Activated T-helper 1 cell treated with anti-CD3 and anti-CD28 coated beads, Interleukin-2, amount 50 U/mL, for 16 hours (primary cell): ENCODE measurements at places on chromosomes 11 and 22.
A peak's percentile ranks its signal among the peaks of the same experiment; 100 is the strongest.

DNA sequence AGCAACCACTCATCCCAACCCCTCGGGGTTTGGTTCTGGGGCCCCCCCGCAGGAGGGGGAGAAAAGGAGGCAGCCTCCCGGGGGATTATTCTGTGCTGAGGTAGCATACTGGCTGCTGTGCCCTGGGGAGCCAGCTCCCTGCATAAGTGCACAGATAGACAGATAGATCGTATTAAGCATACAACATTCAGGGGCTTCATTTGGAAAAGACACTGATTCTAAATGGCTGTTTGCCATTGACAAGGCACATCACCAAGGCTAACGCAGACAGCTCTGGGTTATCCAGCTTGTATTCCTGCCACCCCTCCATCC, 547.9 kb downstream of the BUD13 start:
- DNase-seq, result no peak

DNA sequence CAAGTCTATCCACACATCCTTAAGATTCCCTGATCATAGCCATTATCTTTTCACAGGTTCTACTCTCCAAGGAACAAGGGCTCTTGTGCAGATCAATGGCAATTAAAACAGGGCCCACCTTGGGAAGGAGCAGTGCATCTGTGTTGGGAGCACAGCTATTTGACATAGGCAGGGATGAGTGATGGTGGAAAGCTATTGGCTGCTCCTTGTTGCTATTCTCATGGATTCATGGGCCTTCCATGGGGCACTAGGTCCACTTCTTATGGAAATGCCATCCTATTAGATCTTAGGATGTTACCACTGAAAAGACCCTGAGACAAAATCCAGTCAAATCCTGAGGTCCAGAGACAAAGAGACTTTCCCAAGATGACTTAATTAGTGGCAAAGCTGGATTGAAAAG, 148.6 kb upstream of the MTNR1B start:
- DNase-seq, result no peak

- DNase-seq, result no peak
Measured at GRCh38 chr11:78583889-78584288, 9.2 kb upstream of the NARS2 start.

DNA sequence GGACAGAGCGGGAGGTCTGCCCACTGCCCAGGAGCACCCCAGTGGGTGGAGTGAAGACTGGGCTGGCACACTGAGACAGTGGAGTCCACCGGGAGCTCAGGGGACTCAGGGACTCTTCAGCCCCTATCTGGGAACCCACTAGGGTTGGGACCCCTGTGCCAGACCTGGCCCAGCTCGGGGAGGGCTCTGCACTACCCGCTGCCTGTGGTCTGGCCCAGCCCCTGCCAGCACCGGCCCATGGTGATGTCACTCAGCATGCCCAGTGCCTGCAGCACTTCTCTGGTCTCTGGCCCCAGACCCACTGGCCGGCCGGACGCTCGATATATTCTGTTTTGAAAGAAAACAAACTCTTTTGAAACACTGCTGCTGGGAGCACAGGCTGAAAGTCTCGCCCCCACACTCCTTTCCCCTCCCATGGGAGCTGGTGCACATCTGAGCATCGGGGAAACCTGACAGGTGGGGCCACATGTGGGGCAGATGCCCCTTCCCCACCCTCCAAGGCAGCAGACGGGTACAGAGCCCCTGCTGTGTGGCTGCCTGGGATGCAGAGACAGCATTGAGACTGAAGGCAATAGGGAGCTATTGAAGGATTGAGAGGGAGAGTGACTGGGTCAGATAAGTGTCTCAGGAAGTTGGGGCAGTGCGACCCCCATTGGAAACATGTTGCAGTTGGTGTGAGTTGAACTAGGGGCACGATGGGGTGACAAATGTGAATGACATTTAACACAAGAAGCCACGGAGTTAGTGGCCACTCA, 62.9 kb downstream of the MYEOV start:
- DNase-seq, result no peak

GRCh38 chr11:134949121-134950090, 537.4 kb upstream of the B3GAT1 start:
- DNase-seq, result no peak

DNA sequence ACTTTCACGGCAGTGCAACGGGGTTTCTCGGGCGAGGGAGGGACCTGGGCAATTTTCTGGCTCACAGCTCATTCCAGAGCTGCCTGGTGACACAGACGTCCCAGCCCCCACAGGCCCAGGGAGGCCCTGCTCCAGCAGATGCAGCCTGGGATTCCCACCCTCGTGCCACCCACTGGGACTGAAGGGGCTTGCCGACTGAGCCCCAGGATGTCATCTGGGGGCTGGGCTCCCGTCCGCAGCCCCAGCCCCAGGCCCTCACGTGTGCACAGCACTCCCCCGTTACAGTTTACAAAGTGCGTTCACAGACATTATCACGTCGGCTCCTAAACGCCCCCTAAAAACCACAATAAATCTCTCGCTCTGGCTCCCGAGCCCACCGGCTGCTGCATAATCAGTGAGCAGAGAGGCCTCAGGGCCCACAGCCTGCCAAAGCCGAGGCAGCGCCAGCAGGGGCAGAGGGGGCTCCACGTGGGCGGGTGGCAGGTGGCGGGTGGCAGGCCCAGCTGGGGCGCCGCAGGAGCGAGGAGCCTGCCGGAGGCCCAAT, 76.9 kb upstream of the TCF20 start:
- DNase-seq, result no peak

GRCh38 chr11:67700548-67701262, 26.3 kb upstream of the ALDH3B2 start:
- DNase-seq, result no peak

DNA sequence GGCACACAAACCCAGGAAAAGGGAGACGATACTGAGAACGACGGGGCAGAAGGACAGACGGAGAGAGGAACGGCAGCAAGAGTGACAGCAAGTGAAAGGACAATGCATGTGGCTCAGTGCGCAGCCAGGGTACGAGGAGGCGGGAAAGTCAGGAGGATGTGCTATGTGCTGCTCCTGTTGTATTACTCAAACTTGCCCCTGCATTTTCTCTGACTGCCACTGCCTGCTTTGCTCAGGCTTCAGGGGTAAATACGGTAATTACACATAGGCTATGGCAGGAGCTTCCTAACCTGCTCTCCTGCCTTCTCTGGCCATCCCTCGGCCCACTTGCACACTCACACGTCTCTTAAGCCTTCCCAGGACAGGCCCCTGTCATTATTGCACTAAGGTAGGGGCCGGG, 94.8 kb downstream of the FEZ1 start:
- no peak for DNase-seq

DNA sequence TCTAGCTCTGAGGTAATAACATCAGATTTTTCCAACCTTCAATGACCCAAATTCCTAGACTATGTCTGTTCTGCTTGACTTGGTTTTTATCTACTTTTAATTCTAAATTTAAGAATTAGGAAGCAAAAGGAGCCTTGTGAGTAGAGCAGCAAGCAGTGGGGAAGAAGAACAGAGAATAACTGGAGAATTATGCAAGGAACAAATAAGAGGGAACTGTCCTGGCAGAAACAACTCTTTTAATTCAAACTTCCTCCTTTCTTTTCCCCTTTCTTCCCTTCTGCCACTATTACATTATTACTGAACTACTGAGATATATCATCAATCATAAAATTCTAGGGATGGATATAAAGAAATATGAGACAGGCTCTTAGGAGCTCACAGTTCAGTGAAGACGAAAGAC, 276.1 kb downstream of the SBF2 start:
- no peak for DNase-seq

DNA sequence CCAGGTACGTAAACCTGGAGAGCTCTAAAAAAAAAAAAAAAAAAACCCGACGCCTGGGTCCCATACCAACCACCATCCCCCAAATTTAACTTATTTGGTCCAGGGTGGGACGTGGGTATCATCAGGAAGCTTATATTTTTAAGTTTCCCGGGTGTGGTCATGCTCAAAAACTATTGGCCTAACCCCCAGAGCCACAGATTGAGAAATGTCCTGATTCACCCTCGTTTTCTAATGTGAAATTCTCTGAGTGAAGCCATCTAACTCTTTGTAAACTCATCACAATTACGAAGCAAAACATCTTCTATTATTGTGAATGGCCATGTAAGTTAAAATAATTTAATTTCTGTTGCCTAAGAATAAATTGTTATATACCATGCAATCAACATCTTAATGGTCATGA, 29.6 kb downstream of the PAK1 start:
- no peak for DNase-seq

DNA sequence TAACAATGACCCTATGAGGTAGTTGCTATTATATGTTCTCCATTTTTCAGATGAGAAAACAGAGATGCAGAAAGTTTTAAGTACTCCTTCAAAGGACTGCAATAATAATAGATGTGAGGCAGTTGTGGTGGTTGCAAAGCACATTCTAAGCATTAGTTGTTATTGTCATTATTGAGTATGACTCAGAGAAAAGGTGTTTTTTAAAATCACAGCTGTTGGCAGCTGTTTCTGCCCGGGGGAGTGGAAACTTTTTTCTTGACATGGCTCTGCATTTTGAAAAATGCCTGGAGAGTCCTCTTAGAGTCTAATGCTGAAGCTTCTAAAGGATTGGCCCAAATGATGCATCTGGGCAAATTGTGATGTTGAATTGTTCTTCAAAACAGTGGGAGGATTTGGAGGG, 244.5 kb upstream of the MPPED2 start:
- DNase-seq, result no peak

DNA sequence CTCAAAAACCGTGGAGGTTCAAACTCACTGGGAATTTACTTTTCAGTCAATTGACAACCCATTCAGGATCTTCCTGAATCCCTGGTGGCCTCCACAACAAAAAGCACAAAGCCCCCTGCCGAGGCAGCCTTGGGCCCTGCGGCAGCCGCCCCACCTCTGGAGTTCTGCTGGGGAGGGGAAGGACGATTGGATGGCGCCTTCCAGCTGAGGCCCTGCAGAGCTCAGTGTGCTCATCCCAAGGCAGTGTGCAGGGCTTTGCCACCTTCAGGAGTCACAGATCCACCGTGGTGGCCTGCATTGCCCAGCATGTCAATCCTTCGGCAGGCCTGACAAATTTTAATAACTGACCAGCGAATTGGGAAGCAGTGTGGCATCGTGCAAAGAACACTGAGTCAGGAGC, 7.4 kb downstream of the ZFTA start:
- no peak for DNase-seq

GRCh38 chr11:125290263-125290662, 125.7 kb downstream of the PKNOX2 start:
- no peak for DNase-seq

DNA sequence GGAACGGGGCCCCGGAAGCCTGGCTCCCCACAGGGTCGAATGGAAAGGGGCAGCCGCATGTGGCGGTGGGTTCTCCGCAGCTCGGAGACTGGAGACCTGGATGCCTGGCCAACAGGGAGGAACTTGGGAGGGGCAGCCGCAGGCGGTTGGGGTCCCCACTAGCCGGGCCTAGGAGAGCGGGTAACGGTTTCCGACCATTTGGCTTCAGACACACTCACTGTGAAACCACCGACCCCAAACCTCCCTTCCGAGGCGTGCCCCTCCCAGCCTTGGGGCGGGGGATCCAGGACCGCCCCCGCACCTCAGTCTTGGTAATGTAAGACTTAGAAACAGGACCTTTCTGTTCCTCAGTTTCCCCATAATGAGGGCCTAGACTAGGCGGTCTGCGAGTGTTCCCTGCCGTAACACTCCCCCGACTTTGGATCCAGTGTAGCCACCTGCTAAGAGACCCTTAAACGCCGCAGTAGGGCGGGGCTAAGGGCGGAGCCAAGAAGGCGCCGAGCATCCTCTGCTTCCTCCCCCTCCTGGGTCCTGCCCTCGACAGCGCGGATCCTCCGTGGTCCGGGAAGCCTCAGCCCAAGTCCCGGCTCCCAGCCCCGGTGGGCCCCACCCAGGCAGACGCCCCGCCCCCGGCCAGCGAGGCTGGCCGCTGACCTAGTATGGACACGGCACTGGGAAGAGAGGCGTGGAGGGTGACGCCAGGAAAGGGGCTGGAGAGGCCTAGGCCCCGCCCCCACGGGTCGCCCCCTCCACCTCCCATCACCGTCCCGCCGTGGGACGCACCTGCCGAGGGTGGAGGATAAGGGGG, 1.8 kb upstream of the RASGRP2 start:
- DNase-seq, result peak; percentile 58

DNA sequence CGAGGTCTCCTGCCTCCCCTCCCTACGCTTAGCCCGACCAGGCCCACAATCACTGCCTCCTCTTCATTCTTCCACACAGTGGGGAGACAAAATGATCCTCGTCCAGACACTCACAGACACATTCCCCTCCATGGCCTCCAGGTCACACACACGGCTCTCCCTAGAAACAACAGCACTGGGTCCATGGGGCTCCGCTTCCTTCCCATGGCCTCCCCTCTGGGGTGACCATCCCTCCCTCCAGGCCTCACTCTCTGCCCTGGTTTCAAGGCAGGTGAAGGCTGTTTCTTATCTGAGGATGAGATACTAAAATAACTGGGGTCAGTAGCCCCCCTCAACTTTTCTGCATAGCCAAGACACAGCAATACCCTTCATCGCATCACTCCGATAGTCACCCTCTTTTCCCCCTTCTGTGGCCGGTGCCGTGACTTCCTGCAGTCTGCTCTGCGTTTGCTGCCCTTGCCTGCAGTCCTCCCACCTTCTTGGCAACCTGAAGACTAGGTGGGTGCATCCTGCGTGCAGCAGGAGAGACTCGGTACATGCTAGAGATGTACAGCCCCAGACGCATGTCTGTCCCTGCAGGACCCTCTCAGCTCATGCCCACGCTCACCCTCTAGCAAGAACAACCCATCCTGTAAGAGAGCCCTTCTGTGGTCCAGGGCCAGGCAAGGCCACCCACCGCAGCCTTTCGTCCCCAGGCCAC, 55.8 kb downstream of the CD6 start:
- no peak for DNase-seq

GRCh38 chr11:118485273-118485672, 42.0 kb upstream of the TTC36 start:
- DNase-seq, result no peak

- no peak for DNase-seq
Measured at GRCh38 chr11:19774817-19775580, 62.4 kb downstream of the NAV2 start.

GRCh38 chr11:130761560-130762220, 154.6 kb downstream of the SNX19 start:
- DNase-seq, result no peak

DNA sequence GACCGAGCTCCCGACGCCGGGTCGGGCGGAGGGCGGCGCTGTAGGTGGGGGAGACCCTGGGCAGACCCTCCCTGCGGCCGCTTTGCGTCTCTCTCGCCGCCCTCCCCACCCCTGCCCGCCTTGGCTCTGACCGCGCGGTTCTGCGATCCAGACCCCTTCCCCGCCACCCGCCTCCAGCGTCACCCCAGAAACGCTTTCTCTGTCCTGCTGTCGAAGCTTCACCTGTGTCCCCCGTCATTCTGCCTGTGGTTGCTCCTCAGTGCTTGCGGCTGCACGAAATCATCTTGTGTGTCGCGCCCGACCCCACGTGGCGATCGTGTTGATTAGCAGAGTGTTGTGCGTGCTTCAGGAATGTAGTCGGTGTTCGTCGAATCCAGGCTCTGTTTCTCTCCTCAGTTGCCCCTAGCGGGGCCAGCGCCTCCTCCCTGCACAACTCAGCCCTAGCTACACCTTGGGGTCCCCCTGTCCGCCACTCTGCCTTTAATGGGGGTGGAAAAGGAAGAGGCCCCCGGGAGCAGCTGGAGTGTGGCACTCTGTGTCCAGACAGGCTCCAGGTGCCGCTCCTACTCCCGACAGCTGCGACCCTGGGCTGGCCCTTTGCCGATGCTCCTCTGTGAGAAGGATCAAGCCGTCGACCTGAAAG, 851 bp downstream of the PTDSS2 start:
- peak; percentile 57 for DNase-seq
